ENCODE measurements at places on chromosomes 1 and 21.

GRCh38 chr1:1052003-1052840 lies 21.9 kb downstream of the RNF223 start:
- no peak for DNase-seq

DNA sequence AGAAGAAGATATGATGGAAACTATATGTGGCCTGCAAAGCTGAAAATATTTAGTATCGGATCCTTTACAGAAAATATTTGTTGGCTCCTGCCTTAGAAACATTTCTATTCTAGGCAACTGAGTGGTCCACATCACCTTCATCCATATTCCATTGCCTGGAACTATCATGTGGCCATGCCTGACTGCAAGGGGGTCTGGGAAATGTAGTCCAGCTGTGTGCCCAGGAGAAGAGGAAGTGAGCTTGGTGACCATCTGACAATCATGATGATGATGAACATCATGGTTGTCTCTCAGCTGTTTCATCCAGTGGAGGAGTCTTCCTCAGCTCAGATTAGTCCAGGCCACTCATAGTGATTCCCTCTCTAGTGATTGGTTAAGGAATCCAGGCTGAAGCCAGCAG lies 61.8 kb upstream of the IFNLR1 start:
- DNase-seq = no peak

- DNase-seq = no peak
Measured at GRCh38 chr1:152745289-152745704, 12.5 kb upstream of the KPRP start.

DNA sequence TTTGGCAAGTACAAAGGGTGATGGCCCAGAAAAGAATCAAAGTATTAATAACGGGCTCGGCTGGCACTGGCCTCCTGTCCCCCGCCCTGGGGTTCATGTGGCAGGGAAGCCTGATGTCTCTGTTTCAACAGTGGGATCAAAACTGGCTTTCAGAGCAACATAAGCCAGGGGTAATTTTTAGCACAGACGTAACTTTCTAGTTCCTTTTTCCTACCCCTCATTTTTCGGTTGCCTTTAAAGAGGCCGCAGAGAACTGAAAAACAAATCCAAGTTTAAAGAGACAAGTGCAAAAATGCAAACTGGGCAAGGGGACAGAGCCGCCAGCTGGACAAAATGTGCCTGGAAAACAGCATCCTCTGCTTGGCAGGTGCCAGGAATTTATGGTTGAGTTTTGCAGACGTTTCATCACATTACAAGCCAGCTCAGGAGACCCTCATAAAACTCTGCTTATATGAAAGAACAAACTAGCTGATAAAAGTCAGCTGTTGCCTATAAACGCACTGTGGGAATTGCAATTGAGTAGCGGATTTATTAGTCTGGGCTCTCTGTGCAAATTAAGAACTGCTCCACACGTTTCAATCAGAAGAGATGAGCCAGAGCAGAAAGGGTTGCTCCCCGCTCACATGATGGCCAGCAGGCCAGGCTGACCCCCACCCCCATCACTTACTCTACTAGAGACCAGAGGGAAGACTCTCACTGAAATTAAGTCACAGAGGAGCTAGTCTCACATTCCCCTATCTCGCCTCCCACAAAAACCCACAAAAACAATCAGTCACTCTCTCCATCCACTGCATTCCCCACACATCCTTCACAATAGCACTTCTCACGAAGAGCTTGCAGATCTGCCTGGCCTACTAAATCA lies 15.8 kb upstream of the CDCA8 start:
- DNase-seq = no peak

DNA sequence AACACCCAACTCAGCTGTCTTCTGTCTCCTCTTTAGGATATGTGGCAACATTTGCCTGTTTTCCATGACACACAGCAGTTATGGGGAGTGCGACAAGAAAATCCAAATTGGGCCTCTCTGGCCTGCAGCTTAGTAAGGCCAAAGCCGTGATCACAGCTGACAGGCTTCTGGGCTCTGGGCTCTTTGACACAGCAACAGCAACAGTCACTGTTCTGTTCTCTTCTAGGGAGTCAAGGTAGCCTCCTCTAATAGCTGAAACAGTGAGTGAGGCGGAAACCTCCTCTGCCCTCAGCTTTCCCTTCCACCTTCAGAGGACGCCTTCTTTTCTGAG lies 19.0 kb downstream of the CLCA1 start:
- DNase-seq = no peak

- DNase-seq = no peak
Measured at GRCh38 chr1:59171788-59172187, 125.1 kb upstream of the FGGY start.

DNA sequence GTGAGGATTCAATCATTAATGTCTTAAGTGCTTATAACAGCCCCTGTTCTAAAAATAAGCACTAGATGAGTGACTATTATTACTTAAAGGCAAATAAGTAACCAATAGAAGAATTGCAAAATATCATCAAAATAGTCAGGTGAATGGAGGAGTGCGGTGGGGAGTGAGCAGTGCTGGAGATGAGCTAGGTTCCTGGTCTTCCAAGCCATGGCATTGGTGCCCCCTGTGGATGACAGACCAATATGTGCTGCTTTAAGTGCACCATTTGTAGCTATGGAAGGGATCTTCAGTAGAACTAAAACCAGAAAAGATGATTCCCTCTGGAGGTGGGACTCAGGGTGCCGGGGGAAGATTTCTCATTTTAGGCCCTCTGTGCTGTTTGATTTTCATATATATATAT lies 46.1 kb upstream of the SLC30A1 start:
- DNase-seq = no peak

DNA sequence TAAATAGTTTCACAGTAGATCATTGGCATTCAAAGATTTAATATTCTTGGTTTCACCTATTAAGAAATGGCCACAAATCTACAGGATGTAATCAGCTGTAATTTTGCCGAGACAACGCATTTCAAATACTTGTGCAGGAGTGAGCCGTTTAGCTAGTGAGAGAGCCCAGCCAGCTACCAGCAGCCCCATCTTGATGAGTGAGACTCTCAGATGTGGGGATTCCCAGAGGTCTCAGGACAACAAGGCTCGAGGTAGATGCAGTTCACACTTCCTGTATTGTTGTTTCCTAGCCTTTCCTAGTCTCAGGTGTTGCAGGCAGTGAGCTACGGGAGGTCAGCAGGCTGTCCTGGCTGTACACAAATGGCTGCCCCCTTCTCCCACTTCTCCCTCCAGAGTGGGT lies 108.6 kb downstream of the PBX1 start:
- DNase-seq = no peak

GRCh38 chr1:17186216-17186909 lies 18.6 kb upstream of the PADI1 start:
- no peak for DNase-seq
